ENCODE measurements at places on chromosomes 12 and 14. TPM values are rescaled to one million over a fixed set of nuclear protein-coding genes. Genes with fewer than 3 reads are reported as not detected.

Gene LRIG3
- total RNA-seq, result under 0.01 TPM

Gene WNT1
- total RNA-seq, result not detected

Gene SCN8A
- 0.54 TPM for total RNA-seq

Gene LMNTD1
- total RNA-seq, result not detected

Gene RPL10L
- total RNA-seq, result not detected

Gene PTGER2
- total RNA-seq, result 43.6 TPM

Gene IL23A
- total RNA-seq, result 0.81 TPM
